ENCODE measurements at places on chromosomes 2 and 18.

DNA sequence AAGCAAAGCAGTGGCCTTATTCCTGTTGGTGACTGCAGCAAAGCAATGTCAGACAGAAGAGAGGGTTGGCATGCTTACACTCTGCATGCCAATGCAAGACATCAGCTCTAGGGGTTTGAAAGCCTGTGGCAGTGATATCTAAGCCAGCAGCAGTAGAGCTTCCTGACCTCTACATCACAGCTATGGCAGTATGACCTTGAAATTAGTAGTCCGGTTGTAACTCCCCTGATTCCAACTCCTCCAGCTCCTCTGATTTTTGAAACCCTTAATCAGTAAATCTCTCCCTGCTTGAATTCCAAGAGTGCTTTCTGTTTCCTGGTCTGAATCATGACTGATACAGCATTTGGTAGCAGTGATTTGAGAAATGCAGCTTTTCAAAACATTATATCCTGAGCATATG lies 60.0 kb upstream of the LRP1B start:
- no peak for DNase-seq

DNA sequence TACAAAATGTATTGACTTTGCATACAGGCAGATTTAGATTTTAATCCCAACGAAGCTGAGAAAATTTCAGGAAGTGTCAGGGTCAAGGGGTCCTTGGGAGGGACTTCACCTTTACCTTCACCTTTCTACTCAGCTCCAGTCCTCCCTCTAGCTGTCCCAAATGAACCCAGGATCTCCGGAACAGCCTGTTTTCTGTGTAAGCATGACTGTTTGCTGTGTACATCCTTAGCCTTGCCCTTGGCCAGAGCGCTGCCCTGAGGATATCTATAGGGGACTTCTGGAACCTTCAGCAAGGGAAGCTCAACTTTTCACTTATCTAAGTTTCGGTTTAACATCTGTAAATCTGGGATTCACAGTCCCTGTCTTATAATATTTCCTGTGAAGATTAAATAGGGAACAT lies 246.8 kb upstream of the ST6GAL2 start:
- DNase-seq, result no peak

DNA sequence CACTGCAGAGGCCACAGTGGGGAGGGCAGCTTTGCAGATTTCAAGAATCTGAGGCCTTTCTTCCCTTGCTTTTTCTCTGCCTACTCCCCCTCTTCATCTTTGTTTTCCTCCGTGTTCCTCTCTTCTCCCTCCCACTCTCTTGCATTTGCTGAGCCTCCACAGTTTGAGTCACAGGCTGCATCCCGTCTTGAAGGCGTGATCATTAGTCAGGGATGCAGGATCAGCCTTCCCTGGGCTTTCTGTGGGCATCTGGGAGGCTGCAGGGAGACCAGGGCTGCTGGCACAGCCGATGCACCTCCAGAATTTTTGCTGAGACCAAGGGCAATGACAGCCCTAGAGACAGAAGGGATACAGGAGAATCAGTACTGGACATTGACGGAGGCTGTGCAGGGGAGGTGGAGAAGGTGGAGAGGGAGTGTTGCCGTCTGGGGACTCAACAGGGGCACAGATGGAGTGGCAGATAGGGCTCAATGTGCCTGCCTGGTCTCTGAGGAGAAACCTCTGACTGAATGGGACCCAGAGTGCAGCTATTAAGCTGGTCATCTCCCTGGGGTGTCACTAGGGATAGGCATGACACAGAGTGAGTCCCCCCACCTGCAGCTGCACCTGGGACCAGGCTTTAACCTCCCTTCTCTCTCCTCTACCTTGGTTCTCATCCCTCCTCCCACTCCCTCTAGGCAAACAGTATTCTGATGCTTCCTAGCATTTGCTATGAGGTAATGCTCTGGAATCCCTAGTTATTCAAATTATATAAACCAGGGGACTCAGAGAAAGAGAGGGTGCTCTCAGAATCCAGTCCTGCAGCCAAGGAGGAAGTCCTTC lies 29.0 kb upstream of the DNAJC27 start:
- no peak for DNase-seq

- DNase-seq, result no peak
Observed at GRCh38 chr2:138016351-138017087, 52.2 kb downstream of the HNMT start.

DNA sequence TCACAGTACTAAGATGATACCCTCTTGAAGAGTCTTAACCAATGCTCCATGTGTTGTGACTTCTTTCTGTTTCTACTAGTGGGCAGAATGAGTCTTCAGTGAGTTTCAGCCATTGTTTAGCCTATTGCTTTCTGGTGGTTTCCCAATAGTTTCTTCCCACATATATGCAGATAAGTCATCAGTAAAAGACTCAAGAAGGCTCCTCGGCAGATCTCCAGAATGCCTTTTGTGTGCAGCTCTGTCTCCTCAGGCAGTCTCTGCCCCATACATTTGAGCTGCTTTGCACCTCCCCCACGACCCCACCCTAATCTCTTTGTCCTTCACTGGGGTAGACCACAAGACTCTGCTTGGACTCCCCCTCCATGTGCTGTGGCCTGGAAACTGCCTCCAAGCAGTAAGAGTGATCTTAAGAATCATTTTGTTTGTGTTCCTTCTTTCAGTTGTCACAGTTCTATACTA lies 71.6 kb upstream of the CHRNA1 start:
- no peak for DNase-seq

DNA sequence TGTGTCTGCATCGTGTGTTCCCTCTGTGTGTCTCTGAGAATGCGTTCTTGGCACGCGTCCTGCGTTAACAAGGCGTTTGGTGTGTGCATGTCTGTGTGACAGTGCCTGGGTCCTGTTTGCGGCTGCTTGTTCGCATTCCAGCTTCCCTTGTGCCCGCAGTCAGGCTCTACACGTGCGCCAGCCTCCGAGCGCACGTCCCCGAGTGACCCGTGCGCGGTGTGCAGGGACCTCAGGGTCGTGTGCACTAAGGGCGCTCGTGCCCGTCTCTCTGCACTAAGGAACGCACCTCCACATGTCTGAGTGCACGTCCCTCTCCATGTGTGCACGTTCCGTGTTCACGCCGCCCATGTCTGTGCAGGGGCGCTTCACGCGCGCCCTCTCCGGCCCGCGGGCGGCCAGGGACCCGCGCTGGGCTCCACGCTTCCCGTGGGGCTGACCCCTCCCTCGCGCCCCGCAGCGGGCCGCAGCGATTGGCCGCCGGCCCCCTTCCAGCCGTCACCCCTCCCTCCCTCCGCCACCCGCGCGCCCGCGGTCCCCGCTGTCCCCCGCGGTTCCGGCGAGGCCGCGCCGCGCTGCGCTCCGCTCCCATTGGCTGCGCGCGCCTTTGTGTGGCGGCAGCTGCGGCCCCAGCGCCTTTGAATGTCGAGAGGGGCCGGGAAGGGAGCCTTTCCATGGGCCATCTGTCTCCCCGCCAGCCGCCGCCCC lies 229.4 kb downstream of the HAUS1 start:
- peak; percentile 26 for DNase-seq

- peak; percentile 26 for DNase-seq
Observed at GRCh38 chr2:239380831-239381708, 19.8 kb downstream of the HDAC4 start.

DNA sequence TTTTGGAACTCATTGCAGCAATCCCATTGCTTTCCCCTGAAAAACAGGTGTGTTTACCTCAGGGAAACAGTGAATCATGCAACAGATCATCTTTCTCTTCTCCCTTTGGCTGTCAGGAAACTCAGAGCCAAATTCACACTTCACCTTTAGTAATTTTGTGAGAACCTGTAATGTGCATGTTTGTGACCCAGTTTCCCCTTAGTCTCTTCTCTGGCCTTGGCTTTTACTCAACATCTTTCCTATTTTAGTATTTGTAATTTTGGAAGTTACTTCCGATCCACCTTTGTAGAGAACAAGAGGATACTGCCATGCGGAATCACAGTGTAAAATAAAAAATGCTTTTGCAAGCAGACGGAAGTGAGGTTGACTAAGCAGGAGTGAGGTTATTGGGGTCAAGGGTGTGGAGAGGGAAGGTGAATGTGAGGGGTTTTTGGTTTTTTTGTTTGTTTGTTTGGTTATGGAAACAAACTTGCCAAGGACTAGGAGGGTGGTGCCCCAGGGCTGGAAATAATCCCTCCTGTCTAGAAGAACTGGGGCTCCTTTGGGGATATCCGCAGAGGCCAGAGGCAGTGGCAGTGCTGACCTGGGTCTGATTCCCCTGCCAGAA lies 14.0 kb downstream of the ASPRV1 start:
- DNase-seq, result no peak

DNA sequence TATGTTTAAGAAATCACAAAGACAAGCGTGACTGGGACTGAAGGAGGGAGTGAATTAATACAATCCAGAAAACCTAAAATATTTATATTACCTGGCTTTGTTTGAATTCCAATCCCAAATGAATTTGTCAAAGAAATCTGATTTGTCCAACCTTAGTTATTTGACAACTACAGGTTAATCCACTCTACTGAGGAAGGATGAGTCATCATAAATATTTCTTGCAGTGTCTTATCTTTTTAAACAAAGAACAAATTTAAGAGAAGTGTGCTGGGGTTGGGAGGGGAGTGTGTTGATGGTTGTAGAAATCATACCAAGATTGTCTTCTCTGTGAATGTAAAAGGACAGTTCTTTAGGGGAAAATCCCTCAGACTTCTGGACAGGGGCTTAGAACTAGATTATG lies 1106.3 kb upstream of the SLC39A10 start:
- no peak for DNase-seq

DNA sequence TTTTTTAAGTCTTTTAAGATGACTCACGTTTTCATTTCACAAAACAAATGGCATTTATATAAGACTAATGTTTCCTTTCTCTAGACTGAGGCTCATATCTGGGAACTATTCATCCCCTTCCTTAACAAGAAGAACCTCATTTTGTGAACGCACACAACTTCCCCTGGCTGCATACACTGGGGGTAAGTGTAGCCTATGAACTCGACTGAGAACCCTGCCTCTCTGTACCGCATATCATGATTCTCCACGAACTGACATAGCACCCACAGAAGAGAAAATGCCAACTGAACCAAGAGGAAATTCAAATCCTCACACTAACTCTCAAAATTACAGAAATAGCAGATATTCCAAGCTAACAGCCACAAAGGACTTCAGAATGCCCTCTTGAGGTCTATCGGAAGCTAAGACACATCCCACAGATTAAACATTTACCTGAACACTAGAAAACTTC lies 236.7 kb downstream of the TCF4 start:
- DNase-seq, result no peak

DNA sequence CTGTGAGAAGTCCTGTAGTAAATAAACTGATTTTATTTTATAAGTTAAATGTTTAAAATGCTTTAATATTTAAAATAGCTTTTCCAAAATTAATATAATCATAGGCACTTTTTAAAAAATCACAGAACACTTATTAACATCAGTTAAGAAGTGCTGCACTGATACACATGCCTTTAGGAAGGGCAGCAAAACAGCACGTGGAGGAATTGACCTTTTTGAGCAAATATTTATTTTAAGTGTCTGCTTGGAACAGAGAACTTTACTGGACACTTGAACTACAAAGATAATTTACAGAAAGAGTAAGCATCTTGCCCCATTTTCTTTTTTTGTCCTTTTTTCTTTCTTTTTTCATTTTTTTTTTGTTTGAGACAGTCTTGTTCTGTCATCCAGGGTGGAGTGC lies 87.7 kb upstream of the NARS1 start:
- no peak for DNase-seq

GRCh38 chr18:10420561-10421352 lies 33.7 kb upstream of the APCDD1 start:
- no peak for DNase-seq

DNA sequence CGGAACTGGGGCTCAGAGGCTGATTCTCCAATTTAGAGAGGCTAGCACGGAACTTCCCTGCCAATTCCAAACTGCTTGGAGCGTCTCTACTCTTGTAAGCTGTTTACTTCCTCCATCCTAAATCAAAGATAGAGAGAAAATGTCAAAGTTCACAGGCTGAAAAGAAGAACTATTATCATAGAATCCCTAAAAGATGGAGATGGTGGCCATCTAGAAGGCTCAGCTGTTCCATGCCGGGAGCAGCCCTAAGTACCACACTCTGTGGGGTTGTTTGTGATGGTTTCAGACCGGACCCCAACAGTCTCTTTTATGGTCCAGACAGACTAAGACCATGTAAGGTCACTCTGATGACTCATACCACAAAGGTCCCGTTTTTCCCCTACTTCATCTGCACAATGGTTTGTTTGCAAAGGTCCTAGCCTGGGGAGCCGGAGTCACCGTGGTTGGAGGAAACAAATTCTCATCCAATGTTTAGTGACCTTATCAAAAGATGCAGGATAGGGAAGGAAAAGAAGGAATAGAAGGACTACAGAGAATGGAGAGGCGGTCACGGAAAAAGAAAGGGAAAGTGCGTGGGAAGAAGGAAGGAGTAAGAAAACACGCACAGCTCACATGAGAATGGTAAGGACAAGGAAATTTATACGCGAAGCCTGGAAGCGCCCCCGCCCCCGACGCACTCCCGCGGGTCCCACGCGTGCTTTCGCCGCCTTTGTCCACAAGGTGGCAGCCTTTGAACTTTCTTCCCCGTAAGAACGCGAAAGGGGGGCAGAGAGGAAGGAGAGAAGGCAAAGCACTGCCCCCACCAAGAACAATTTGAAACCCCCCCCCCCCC lies 453 bp upstream of the ANTXR1 start:
- DNase-seq, result peak; percentile 53

- no peak for DNase-seq
Observed at GRCh38 chr2:26752656-26753055, 11.4 kb upstream of the SLC35F6 start.

DNA sequence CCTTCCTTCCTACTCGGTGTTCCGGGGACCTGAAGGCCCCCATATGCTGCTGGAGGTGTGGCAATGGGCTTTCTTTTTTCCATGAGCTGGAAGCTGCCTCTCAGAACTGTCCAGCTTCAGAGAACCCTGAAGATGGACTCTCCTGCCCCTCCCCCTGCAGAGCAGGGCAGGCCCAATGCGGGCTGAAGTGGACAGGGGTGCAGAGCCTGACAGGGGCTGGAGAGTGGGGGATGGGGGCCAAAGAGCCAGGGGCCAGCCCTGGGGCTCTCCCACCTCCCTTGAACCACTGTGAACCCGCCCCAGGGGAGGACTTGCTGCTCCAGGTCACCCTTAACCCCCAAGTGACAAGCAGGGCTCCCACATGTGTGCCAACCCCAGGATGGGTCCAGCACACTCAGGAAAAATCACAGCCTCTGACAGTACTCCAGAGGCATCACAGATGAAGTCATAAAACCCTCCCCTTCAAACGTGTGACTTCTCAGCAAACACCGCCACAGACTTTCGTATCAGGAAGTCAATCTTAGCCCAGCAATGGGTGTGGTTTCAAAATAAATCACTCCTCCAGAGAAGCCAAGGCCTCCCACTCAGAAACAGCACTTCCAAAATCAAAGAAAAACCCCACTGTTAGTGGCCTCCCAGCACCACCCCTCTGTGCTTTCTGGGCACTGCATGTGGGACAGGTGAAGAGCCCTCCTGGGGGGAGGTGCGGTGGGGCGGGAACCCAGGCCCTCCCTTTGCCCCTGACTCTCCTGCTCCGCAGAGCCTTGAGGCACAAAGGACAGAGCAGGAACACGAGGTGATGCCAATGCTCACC lies 135.8 kb downstream of the HDAC4 start:
- DNase-seq, result no peak

GRCh38 chr2:109017017-109017416 lies 28.0 kb upstream of the EDAR start:
- no peak for DNase-seq

GRCh38 chr18:38895560-38895959 lies 1330.0 kb upstream of the CELF4 start:
- no peak for DNase-seq
